Stimulated activated CD8-positive, alpha-beta memory T cell treated with anti-CD3 and anti-CD28 coated beads, Interleukin-15, amount 100 ng/mL, for 48 hours (primary cell): ENCODE measurements at places on chromosomes 3 and 15.

- no peak for DNase-seq
Observed at GRCh38 chr15:78320183-78320582, 20.0 kb upstream of the CRABP1 start.

DNA sequence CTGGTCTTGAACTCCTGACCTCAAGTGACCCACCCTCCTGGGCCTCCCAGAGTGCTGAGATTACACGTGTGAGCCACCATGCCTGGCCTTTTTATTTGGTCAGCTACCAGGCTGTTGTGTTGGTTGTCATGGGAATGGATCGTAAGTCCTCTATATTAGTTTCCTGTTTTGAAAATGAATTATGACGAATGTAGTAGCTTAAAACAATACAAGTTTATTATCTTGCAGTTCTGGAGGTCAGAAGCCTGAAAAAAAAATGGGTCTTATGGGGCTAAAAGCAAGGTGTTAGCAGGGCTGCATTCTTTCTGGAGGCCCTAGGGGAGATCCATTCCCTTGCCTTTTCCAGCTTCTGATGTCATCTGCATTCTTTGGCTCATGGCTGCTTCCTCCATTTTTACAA, 25.1 kb upstream of the HERC1 start:
- DNase-seq = no peak

GRCh38 chr3:174482541-174482940, 376.6 kb upstream of the NAALADL2 start:
- DNase-seq = no peak

GRCh38 chr3:163891771-163892170, 1186.5 kb downstream of the SI start:
- DNase-seq = no peak

DNA sequence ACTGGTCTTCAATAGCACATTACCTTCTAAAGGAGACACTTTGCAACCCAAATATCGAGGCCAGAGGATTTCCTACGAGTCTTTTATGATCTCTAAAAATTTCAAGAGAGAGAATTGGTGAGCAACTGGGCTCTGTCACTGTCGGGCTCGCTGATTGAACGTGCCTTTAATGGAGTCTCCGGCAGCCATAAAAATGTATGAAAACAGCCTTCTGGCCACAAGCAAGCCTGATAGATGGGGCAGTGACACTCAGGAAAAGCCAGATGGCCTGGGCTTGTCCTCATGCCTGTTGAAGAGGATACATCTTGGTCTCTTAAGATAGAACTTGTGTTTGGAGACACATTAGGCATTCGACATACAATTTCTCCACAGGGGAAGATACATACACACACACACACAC, 419.5 kb upstream of the PROK2 start:
- DNase-seq = no peak

GRCh38 chr3:64327100-64327804, 102.0 kb upstream of the PRICKLE2 start:
- no peak for DNase-seq

DNA sequence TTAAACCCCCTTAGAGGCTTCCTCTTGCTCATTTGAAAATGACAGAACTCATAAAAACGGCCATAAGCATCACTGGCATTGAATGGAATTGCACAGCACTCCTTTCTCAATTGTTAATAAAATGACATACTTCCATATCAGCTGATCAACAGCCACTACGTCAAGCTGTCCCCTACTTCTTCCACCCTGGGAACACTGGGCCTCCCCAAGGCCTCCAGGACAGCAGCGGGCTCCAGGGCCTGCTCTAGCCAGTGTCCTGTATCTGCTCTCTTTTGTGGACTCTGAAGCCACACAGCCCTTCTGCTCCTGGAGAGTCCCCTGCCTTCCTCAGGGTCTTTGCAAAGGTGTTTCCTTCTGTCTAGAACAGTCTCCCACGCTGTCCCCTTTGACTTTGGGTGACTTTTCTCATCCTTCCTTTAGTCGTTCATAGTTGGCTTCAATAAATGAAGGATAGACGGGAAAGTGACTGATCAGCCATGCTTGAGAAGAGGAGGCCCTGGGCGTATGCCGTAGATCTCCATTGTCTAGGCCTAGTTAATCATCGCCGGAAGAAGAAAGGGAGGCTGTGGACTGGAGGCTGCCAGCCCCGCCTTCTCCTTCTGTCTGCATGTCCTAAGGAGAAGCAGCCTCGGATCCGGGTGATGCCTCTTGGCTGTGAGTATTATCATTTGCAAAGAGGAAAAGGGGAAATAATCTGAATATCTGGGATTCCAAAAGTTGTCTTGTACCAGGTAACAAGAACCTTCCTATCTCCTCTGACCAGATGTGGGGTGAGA, 4.7 kb upstream of the THSD4 start:
- no peak for DNase-seq

DNA sequence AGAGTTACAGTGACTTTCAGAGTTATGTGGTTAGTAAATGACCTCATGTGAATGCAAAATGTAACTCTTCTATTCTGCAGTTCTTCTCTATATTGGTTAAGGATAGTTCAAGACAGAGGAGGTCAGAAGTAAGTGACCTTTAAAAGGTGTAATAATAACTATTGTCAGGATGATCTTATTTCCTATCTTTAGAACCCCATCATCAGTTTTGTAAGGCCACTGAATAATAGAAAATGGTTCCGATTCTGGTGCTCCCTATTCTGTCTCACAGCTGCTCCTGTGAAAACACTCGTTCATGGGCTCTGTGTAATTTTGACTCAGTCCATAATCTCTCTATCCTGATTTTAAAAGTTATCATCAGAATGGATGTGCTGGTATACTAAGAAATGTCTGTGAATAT, 463.3 kb downstream of the LPP start:
- DNase-seq = no peak

DNA sequence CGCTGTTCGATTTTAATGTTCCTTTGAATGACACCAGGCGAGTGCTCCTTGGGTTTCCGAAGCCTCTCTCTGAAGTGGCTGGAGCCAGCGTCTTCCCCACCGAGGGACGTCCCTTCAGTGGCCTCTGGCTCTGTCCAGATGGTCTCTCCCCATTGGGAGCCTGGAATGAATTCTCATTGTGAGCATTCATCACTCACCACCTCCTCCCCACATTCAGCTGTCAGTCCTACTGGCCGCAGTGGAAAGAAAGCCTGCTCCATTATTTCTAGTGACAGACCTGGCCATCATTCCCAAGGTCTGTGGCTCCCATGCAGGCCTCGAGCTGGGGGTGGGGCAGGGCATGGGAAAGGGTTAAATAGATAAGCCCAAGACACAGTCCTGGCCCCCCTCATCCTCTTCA, 35.2 kb downstream of the ZNF710 start:
- no peak for DNase-seq

GRCh38 chr3:29281344-29282241, 722 bp downstream of the RBMS3 start:
- no peak for DNase-seq

DNA sequence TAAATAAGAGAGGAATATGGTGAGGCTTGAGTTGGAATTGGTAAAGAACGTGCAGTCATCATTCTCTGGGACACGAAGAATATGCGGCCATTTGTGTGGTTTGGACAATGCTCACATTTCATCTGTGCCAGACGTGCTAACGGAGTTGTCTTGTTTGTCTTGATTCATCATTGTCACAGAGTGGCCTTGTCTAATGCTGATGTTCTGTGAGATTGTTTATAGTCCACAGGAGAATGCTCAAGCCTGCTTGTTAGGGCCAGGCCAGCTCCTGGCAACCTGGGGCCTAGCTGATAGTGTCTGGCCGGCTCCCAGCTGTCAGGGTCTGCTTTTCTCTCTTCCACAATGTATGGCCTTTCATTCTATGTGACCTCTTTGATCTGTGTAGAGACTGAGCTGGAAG, 384.7 kb downstream of the EDEM1 start:
- no peak for DNase-seq

- DNase-seq = no peak
Observed at GRCh38 chr15:71588746-71589145, 221.6 kb upstream of the NR2E3 start.

DNA sequence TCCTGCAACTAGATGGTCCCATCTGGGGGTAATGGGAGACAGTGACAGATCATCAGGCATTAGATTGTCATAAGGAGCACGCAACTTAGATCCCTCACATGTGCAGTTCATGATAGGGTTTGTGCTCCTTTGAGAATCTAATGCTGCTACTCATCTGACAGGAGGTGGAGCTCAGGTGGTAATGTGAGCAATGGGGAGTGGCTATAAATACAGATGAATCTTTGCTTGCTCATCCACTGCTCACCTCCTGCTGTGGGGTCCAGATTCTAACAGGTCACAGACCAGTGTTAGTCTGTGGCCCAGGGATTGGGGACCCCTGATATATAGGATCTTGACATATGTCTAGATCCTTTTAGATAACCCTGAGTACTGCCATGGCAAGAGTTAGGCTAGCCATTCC, 52.7 kb downstream of the RASGRF1 start:
- DNase-seq = no peak

DNA sequence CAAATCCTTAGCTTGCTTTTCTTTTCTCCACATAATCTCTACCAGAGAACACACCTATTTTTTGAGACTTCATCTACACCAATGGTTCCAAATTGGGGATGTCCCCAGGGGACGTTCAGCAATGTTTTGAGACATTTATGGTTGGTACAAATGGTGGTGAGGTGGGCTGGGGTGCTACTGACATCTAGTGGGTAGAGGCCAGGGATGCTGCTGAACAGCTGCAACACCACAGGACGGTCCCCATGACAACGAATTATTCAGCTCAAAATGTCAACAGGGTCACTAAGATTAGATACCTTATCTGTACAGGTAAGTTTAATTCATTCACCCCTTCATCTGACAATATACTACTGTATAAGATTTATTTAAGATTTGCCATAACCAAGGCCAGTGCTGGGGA, 14.4 kb downstream of the GK5 start:
- DNase-seq = no peak

DNA sequence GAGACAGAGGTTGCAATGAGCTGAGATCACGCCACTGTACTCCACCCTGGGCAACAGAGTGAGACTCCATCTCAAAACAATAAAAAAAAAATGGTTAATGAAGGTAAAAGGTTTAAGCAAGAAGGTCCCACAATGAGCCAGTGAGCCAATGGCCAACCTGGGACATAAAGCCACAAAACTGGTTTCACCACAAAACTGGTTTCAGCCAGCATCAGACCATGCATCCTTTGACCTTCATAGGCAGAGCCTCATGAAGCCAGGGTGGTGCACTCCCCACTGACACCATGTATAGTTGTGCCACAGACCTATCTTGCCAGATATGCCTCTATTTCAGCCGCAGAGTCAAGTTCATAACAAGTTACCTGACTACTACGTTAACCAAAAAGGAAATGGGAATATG, 41.9 kb downstream of the SCAP start:
- no peak for DNase-seq

DNA sequence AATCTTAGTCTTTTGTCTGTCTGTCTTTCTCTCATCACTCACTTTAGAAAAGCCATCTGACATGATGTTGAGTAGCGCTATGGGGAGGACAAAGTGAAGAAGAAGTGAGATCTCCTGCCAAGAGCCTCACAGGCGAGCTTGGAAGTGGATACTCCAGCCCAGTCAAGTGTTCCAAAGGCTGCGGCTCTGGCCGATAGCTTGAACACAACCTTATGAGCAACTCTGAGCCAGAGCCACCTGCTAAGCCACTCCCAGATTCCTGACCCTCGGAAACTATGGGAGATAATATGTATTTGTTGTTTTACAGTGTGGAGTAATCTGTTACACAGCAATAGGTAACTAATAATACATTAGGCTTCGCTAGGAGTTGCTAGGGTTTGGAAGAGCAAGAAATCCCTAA, 76.2 kb downstream of the MB21D2 start:
- DNase-seq = no peak

- no peak for DNase-seq
Observed at GRCh38 chr15:39281094-39281493, 299.8 kb upstream of the THBS1 start.

DNA sequence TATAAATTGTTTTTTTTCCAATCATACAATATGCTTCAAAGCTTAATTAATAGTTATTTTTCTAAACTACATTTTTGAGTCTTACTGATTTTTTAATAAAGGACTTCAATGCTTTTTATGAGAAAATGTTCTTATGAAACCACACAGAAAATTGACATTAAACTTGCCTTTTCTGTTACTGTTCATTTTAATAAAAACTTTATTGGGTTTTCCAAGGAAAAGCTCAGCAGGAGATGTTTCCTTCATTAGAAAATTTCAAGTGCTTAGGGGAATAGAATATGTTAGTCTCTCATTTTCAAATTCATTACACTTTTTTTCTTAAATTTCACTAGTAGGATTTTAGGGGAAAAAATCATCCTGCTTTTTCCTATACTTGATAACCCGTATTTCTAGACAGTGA, 711.4 kb downstream of the DIPK2A start:
- no peak for DNase-seq

DNA sequence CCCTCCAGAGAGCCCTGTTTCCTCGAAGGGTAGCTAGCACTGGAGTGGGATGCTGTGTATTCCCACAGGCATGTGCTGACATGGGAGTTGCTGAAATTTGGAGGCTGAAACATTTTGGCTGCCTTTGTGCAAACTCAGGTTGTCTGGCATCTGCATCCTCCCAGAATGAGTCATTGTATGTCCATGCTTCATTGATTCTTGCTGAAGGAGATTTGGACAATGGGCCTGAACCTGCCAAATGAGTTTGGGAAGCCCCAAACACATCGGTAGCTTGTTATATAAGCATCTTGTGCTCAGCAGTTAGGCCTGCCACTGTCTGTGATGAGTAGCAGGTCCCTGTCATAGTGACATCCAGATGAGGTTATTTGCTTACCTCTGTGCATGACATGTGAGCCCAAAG, 160.0 kb downstream of the IL5RA start:
- no peak for DNase-seq
